ENCODE measurements at places on chromosomes 13 and 19.

GRCh38 chr19:2305452-2306280, 2.3 kb downstream of the LINGO3 start:
- no peak overlapping the region for H3K4me3 ChIP-seq
- H3K36me3 ChIP-seq, result no peaks in the 10 kb centered on the region
- DNase-seq, result no peak
- H3K4me1 ChIP-seq, result peaks cover 7% of the 10 kb centered on the region

GRCh38 chr19:11256189-11256588, 6.1 kb downstream of the DOCK6 start:
- H3K36me3 ChIP-seq, result peaks cover 2% of the 10 kb centered on the region
- no peaks in the 10 kb centered on the region for H3K27me3 ChIP-seq
- no peak for DNase-seq
- no peak overlapping the region for H3K27ac ChIP-seq

- DNase-seq, result no peak
- no peaks in the 10 kb centered on the region for H3K27me3 ChIP-seq
- H3K36me3 ChIP-seq, result no peaks in the 10 kb centered on the region
Observed at GRCh38 chr13:99205621-99206220, 5.1 kb downstream of the UBAC2 start.

GRCh38 chr13:25067064-25067463, 28.9 kb upstream of the PABPC3 start:
- peaks cover 23% of the 10 kb centered on the region for H3K36me3 ChIP-seq
- H3K27me3 ChIP-seq, result no peaks in the 10 kb centered on the region
- peaks cover 64% of the 10 kb centered on the region for H3K4me1 ChIP-seq
- H3K4me3 ChIP-seq, result no peak overlapping the region
- peak overlapping the region; percentile 11 for H3K27ac ChIP-seq
- peak; percentile 35 for DNase-seq

GRCh38 chr13:113427562-113428468, 25.5 kb downstream of the ADPRHL1 start:
- peak overlapping the region; percentile 68 for H3K27ac ChIP-seq
- no peaks in the 10 kb centered on the region for H3K27me3 ChIP-seq
- H3K4me1 ChIP-seq, result no peaks in the 10 kb centered on the region
- no peak overlapping the region for H3K4me3 ChIP-seq
- no peak for DNase-seq
- H3K36me3 ChIP-seq, result no peaks in the 10 kb centered on the region

DNA sequence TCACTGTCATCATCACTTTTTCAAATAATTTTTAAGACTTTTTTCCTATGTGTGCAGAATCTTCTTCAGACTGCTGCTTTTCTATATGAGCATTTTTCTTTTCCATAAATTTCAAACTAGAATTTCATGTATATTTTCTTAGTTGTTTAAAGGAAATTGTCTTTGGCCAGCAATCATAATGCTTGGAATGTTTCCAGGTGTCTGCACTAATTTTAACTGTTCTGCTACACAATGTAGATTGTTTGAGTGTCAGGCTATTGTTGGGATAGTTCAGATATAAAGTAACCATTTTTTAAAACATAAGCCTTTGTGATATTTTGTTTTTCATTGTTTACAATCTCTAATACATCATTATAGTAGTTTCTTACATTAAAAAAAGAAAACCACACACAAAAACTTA, 1418.5 kb downstream of the EFNB2 start:
- no peak overlapping the region for H3K27ac ChIP-seq
- no peak overlapping the region for H3K4me3 ChIP-seq
- H3K4me1 ChIP-seq, result peaks cover 3% of the 10 kb centered on the region
- H3K36me3 ChIP-seq, result peaks cover 14% of the 10 kb centered on the region
- no peak for DNase-seq

DNA sequence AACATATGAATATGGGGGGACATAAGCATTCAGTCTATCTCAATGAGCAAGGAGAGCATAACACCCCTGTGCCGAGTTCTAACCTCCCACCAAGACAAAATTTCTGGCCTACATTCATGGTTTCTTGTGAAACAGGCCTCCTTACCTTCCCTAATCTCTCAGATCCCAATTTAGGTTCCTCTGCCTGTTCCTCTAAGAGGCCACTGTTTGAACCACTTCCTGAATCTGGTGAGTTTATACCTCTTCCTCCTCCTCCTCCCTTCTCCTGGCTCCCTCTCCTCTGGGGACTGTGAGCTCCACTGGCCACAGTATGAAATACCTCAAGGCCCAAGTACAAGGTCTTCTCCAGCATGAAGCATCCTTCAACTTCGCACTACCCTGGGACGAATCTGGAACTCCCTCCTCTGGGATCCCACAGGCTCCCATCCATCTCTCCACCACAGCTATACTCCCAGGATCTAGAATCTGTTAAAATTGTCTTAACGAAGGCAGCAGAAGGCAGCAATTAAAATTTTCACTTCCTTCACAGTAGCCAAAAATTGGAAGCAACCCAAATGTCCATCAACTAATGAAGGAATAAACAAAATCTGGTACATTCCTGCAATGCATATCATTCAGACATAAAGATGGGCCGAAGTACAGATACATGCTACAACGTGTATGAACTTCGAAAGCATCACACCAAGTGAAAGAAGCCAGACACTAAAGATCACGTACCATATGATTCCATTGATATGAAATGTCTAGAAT, 7.8 kb upstream of the SIGLECL1 start:
- H3K27me3 ChIP-seq, result peaks cover 16% of the 10 kb centered on the region
- 0 out of 2 replicates have a peak, but pooled peaks cover 3% of the 10 kb centered on the region for H3K4me1 ChIP-seq
- no peak for DNase-seq
- no peak overlapping the region for H3K4me3 ChIP-seq
- no peaks in the 10 kb centered on the region for H3K36me3 ChIP-seq

DNA sequence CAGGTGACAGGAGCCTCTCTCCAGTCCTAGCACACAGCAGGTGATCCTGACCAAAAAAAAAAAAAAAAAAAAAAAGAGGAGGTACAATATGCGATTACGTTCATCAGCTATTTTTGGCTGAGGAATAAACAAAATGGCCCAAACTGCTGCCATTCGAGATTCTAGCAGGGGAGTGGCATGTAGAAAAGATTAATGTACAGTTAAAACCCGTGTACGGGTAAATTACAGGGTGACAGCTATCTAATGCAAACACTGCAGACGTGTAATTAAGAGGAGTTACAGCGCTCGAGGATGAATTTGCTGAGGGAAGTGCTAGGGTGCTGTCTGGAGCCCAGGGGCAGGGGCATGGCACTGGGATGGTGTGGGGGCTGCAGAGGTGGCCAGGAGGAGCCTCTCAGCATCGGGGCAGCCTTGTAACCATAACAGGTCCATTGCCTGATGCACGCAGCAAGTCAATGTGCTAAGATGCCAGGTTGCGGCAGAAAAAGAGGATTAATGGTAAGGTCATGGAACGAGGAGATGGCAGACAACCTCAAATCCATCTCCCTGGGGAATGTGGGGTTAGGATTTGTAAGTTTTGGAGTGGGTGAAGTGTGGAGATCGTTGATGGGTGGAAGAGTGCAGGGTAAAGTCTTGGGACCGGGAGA, 17.4 kb downstream of the CHST8 start:
- peaks cover 81% of the 10 kb centered on the region for H3K4me1 ChIP-seq
- peak overlapping the region; percentile 56 for H3K4me3 ChIP-seq
- no peak for DNase-seq
- H3K27me3 ChIP-seq, result no peaks in the 10 kb centered on the region

GRCh38 chr13:31794452-31794851, 55.1 kb downstream of the RXFP2 start:
- H3K4me3 ChIP-seq, result no peak overlapping the region
- 0 out of 2 replicates have a peak, but pooled peaks cover 3% of the 10 kb centered on the region for H3K4me1 ChIP-seq
- no peaks in the 10 kb centered on the region for H3K36me3 ChIP-seq
- DNase-seq, result no peak
- H3K27ac ChIP-seq, result no peak overlapping the region
- no peaks in the 10 kb centered on the region for H3K27me3 ChIP-seq

DNA sequence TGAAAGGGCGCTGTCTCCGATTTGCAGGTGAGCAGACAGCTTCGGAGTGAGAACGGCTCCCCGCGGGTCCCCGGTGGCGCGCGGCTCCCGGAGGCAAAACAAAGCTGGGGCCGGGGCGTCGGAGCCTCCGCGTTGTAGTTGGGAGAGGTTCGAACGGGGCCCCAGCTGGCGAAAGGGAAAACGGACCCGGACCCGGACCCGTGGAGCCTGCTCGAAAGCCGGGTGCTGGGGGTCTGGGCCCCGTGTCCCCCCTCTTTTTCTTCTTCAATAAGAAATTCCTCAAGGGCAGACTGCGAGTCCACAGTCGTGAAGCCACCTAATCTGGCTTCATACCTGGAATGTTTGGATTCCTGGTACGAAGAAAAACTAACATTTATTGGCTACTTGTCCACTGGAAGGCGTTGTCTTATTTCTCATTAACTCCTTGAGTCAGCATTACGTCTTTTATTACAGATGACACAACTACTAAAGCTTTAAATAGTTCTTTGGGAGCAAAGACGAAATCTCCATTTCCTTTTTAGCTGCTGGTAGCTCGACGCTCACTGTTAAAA, 632 bp upstream of the MTIF3 start:
- DNase-seq, result peak; percentile 58
- H3K27me3 ChIP-seq, result peaks cover 2% of the 10 kb centered on the region
- peaks cover 32% of the 10 kb centered on the region for H3K4me1 ChIP-seq
- peak overlapping the region; percentile 90 for H3K4me3 ChIP-seq
- H3K27ac ChIP-seq, result peak overlapping the region; percentile 96
- no peaks in the 10 kb centered on the region for H3K36me3 ChIP-seq

DNA sequence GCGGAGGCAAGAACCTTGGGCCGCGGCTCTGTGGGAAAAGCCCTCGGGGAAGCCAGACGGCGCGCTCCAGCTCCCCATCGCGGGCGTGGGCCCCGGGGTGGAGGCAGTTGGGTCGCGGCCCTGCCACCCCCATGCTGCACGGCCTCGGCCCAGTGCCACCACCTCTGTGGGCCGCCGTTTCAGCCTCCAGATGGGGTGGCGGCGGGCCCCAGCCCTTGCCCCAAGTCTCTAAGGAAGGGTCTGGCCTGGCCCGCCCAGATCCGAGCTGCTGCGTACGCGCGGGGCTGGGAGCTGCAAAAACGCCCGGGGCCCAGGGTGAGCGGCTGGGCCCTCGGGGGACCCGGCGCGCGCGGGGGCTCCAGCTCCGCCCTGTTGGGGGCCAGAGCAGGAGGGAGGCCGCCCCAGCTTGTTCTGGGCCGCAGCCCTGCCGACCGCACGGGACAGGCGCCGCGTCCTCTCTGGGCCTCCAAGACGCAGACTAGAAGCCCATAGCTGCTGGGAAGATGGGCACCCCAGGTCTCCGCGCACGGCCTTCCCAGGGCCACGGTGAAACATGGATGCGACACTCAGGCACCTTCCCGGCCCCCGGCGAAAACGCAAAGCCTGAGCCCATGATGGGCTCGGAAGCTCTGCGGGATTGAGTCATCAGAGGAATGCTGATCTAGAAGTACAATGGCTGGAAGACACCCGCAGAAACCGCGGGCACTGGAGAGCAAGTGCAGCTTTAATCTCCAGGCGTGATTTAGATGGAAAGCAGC, 110.1 kb downstream of the KCTD15 start:
- DNase-seq, result peak; percentile 60
- peak overlapping the region; percentile 79 for H3K4me3 ChIP-seq

- peaks cover 34% of the 10 kb centered on the region for H3K4me1 ChIP-seq
- peak overlapping the region; percentile 80 for H3K4me3 ChIP-seq
- no peak overlapping the region for H3K27ac ChIP-seq
- no peaks in the 10 kb centered on the region for H3K27me3 ChIP-seq
Observed at GRCh38 chr19:45075301-45076028, 813 bp downstream of the ZNF296 start.

DNA sequence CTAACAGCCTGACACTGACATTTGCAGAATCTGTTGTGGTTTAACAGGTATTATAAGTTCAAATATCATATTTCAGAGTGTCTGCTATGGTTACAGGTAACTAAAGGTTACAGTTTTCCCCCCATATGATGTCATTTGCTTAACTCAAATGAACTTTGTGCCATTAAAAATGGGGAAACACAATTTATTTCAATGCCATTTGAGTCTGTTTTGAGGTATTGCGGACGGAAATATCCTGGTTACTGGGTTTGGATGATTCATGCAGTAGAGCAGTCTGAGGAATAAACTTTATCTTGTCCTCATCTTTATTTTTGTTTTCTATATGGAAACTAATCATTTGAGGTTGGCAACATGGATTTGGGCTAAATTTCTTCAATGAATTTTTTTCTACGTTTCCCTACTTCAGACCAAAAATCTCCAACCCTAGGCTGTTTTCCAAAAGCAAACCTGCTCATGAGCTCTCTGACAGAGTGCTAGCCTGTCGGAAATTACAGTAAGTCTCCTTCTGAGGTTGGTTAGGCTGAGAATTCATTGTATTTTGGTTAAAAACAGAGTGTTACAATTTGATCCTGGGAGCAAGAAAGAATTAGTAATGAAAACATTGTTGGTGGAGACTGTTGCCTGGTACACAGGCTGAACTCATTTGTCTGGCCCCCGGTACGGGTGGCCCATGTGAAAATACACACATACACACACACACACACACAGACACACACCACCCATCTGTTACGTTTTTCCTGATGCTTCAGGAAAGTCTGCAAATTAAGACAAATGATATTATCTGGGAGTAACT, 66.1 kb downstream of the AKAP11 start:
- H3K4me1 ChIP-seq, result peaks cover 11% of the 10 kb centered on the region
- H3K27ac ChIP-seq, result no peak overlapping the region
- DNase-seq, result no peak
- H3K27me3 ChIP-seq, result no peaks in the 10 kb centered on the region

- peaks cover 2% of the 10 kb centered on the region for H3K36me3 ChIP-seq
- no peak overlapping the region for H3K4me3 ChIP-seq
- peaks cover 5% of the 10 kb centered on the region for H3K27me3 ChIP-seq
- DNase-seq, result peak; percentile 57
Observed at GRCh38 chr19:12159773-12160414, 3.0 kb upstream of the ZNF136 start.

DNA sequence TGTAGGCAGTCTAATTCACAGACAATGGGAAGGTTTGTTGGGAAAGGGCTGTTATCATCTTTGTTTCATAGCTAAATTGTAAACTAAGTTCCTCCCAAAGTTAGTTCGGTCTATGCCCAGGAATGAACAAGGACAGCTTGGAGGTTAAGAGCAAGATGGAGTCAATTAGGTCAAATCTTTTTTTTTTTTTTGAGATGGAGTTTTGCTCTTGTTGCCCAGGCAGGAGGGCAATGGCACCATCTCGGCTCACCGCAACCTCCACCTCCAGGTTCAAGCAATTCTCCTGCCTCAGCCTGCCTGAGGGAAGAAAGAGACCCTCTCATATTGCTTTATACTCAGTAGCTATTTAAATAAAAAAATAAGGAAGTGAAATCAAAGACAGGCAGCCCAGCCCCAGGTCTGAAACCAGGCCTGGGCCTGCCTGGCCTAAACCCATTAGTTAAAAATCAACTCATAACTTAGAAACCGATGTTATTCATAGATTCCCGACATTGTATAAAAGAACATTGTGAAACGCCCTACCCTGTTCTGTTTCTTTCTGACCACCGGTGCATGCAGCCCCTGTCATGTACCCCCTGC, 297.4 kb upstream of the SGCG start:
- peaks cover 70% of the 10 kb centered on the region for H3K4me1 ChIP-seq
- H3K27me3 ChIP-seq, result no peaks in the 10 kb centered on the region
- H3K36me3 ChIP-seq, result peaks cover 12% of the 10 kb centered on the region
- H3K4me3 ChIP-seq, result no peak overlapping the region

GRCh38 chr13:47548294-47548840, 452.7 kb downstream of the SUCLA2 start:
- H3K27ac ChIP-seq, result no peak overlapping the region
- H3K36me3 ChIP-seq, result no peaks in the 10 kb centered on the region
- no peak for DNase-seq

Data from WTC11 (cell line).